Right atrium auricular region (tissue), 2 donors: ENCODE measurements at places on chromosomes 3 and 15.

- no peaks in the 10 kb centered on the region for H3K36me3 ChIP-seq
- no peak overlapping the region for H3K4me3 ChIP-seq
- DNase-seq: no peak
- H3K27ac ChIP-seq: no peak overlapping the region
Measured at GRCh38 chr3:188664795-188665194, 507.0 kb upstream of the TPRG1 start.

GRCh38 chr3:32857921-32858320 lies 40.1 kb downstream of the TRIM71 start:
- H3K4me1 ChIP-seq: no peaks in the 10 kb centered on the region
- DNase-seq: no peak
- H3K27me3 ChIP-seq: no peaks in the 10 kb centered on the region
- H3K36me3 ChIP-seq: no peaks in the 10 kb centered on the region

- H3K27ac ChIP-seq: no peak overlapping the region
- no peaks in the 10 kb centered on the region for H3K4me1 ChIP-seq
- H3K4me3 ChIP-seq: no peak overlapping the region
- H3K36me3 ChIP-seq: no peaks in the 10 kb centered on the region
Measured at GRCh38 chr15:100495861-100496260, 32.9 kb downstream of the CERS3 start.

- no peaks in the 10 kb centered on the region for H3K36me3 ChIP-seq
- peaks cover 45% of the 10 kb centered on the region for H3K4me1 ChIP-seq
- H3K27ac ChIP-seq: peak within 1 kb of the TSS; percentile 93
- no peak for DNase-seq
- H3K4me3 ChIP-seq: peak within 1 kb of the TSS; percentile 66
- no peaks in the 10 kb centered on the region for H3K27me3 ChIP-seq
Measured at GRCh38 chr3:38649500-38650247, at the start of gene SCN5A. Gene SCN5A, minus strand, starts transcription at chr3:38649687. Its CDS starts 16,380 bp downstream, at chr3:38633307.

GRCh38 chr3:12473511-12473910 lies 10.8 kb upstream of the TSEN2 start:
- H3K4me3 ChIP-seq: no peak overlapping the region
- no peak for DNase-seq
- no peaks in the 10 kb centered on the region for H3K36me3 ChIP-seq

DNA sequence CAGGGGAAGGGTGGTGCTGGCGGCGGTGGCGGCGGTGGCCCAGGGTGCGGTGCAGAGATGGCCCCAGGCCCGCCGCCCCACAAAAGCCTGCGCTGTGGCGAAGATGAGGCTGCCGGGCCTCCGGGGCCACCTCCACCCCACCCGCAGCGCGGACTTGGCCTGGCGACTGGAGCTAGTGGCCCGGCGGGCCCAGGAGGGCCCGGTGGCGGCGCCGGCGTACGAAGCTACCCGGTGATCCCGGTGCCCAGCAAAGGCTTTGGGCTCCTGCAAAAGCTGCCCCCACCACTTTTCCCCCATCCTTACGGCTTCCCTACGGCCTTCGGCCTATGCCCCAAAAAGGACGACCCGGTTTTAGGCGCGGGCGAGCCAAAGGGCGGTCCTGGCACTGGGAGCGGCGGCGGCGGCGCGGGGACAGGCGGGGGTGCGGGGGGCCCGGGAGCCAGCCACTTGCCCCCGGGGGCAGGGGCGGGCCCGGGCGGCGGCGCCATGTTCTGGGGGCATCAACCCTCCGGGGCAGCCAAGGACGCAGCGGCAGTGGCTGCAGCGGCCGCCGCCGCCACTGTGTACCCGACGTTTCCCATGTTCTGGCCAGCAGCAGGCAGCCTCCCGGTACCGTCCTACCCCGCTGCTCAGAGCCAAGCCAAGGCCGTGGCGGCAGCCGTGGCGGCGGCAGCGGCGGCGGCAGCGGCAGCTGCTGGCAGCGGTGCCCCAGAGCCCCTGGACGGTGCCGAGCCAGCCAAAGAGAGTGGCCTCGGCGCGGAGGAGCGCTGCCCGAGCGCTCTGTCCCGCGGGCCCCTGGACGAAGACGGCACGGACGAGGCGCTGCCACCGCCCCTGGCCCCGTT lies 1.6 kb downstream of the SKOR1 start:
- peak overlapping the region; percentile 25 for H3K4me3 ChIP-seq
- H3K27me3 ChIP-seq: peaks cover 78% of the 10 kb centered on the region
- DNase-seq: no peak
- no peaks in the 10 kb centered on the region for H3K36me3 ChIP-seq
- no peak overlapping the region for H3K27ac ChIP-seq
- H3K4me1 ChIP-seq: peaks cover 75% of the 10 kb centered on the region
